ENCODE measurements at places on chromosomes 6 and 20.

GRCh38 chr20:40452758-40453157 lies 236.3 kb downstream of the MAFB start:
- DNase-seq = no peak

GRCh38 chr6:18022398-18023231 lies 35.2 kb upstream of the KIF13A start:
- DNase-seq = peak; percentile 92

- no peak for DNase-seq
These were observed 30.7 kb downstream of the TRAM2 start for GRCh38 chr6:52546192-52546591.

GRCh38 chr6:42451333-42452170 lies at the start of gene TRERF1:
TRERF1 (minus strand) TSS chr6:42451926; CDS start chr6:42269590, 182,336 bp downstream.
- peak; percentile 68 for DNase-seq

DNA sequence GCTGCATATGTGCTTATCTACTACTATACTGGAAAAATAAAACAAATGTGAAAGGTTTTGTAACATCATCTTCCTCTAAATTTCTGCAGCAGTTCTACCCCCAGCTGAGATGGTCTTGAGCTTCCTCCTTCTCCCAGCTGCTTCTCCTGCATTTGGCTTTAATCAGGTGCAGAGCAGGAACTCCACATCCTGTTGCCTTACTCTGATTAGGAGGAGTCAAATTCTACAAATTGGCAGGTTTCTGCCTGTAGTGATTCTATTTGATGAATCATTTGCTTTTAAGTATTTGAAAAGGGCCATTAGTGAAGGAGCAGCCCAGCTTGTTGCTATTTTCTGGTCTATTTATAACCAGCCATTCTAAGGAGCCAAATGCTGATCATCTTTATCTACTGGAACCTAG lies 224.5 kb downstream of the GMDS start:
- no peak for DNase-seq

- peak; percentile 55 for DNase-seq
These were observed 21.5 kb downstream of the LAMA4 start for GRCh38 chr6:112232845-112233256.

DNA sequence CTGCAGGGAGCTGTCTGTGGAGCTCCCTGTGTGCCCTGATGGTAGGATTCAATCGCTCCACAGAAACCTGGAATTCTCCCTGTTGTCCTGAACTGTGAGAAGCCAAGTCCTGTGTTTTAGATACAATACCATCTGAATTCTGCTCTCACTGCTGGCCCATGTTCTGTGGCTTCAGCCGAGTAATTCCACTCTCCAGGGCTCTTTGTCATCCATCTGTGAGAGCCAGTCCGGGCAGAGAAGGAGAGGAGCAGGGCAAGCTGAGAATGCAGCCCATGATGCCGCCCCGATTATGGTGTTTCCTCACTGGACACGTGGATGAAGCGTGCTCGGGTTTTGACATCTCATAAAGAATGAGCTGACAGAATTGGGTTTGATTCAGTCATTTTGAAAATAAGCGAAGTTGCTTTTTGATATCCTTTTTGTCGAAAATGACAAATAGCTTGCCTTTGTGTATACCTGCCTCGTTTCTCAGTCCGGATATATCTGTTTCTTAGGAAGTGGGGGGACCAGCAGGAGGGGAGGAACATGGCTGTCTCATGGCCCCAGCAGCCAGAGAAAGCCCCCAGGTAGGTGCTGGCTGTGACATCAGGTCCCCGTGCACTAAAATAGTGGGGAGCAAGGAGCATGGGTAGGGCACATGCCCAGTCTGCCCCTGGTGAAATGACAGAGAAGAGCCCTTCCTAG lies 8.2 kb upstream of the CD93 start:
- DNase-seq = no peak

- peak; percentile 69 for DNase-seq
These were observed 16.1 kb downstream of the BPIFB1 start for GRCh38 chr20:33299111-33299603.

DNA sequence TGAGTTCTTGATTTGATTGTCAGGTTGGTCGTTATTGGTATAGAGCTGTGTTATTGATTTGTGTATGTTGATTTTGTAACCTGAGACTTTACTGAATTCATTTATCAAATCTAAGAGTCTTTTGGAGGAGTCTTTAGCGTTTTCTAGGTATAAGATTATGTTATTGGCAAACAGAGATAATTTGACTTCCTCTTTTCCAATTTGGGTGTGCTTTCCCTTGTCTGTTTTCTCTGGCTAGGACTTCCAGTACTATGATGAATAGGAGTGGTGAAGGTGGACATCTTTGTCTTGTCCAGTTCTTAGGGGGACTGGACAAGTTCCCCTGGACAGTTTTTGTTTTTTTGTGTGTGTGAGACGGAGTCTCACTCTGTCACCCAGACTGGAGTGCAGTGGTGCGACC lies 17.4 kb downstream of the HLA-DOA start:
- no peak for DNase-seq

- no peak for DNase-seq
These were observed 128.9 kb downstream of the ZMYND8 start for GRCh38 chr20:47227576-47227975.

DNA sequence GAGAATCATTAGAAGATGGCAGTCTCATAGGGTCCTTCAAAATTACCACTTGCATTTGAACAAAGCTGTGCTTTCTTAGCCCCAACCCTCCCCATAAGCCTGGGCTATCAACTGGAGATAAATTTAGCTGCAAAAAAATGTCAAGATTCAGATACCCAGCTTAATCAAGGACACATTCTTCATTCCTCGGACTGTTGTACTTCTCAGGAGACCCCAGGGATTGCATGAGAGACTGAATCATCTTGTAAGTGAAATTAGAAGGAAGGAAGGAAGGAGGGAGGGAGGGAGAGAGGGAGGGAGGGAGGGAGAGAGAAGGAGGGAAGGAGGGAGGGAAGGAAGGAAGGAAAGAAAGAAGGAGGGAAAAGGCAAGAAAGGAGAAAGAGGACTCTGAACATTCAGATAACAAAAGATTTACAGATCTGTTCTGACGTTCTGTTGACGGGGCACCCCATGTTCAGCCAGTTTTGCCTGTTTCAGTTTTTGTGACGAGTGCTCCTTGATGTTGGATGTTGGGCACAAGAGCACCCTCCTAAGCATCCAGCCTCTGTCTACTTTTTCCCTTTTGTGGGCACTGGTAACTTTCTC lies 498.7 kb downstream of the PREX1 start:
- no peak for DNase-seq

DNA sequence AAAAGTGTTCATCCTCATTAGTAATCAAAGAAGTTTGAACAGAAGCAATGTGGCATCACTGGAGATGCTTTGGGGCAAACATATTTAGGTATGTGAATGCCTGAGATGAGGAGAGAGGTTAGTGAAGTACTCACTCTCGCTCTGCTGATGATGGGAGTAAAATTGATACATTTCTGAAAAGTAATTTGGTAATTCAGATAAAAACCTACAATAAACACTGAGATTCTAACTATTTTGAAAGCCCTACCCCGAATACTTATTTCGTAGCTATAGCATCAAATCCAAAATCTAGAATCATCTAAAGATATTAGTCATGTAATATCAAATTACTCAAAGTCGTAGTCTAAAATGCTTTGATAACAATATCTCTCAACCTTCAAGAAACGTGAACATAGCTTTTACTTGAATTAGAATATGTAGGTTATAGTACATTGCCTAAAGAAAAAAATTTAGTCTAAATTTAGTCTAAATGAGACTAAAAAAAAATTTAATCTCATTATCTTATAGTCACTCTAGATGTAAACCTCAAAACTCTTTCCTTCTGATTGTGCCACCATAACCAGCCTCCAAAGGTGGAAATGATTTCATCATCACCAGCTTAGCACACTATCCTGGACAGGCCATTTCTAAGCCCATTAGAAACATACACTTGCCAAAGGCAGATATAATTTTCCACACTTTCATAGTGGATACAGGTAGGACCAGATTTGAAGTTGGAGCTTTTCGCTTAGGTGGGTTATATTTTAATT lies 232.5 kb upstream of the TAB2 start:
- no peak for DNase-seq

DNA sequence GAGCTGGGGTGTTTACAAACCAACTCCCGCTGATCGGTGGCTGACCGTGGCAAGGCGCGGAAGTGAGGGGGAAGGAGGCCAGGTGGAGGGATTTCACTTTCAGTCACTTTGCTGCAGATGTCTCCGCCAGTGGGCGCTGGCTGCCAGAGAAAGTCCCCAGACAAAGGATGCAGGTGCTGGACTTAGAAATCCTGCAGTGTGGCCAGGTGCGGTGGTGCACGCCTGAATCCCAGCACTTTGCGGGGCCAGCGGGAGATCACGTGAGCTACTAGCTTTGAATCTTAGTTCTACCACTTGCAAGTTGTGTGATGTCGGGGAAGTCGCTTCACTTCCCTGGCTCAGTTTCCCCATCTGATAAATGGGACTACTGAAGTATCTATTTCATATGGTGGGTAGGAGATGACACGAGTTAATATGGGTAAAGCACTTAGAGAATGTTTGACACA lies 180.4 kb downstream of the ZNF217 start:
- no peak for DNase-seq

GRCh38 chr20:7710440-7710839 lies 229.8 kb downstream of the HAO1 start:
- no peak for DNase-seq

DNA sequence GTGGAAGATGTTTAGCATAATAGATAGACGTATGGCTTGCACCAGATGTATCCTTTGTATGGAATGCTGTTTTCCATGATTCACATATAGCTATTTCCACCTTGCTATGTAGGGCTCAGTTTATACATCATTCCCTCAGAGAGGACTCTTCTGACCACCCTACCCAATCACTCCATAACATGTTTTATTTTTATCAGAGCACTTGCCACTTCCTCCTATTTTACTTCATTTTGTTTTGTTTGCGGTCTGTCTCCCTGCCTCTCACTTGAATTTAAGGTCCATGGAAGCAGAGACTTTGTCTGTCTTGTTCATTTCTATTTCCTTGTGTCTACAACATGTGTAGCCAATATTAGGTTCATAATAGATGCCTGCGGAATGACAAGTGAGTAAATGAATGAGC lies 266.9 kb upstream of the CITED2 start:
- no peak for DNase-seq

DNA sequence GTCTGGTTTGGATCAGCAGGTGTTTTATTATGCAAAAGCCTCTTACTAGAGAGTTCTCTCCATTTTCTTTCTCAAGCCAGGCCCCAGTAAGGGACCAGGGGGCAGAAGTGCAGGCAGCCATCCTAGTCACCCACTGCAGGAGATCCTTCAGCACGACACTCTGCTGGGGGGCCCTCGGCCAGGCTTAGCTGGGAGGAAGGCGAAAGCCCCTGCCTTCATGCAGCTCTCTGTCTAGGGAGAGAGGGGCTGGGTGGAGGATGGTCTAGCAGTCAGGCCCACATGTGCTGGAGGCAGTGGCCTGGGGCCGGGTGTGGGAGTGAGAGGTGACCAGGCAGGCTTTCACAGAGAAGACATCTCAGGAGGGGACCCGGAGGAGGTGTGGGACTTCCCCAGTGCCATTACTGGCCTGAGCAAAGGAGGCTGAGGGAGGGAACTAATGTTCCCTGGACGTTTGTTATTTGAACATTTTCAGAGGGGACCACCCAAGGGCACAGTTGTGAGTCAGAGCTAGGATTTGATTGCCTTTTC lies 33.5 kb upstream of the VSTM2L start:
- DNase-seq = peak; percentile 88

DNA sequence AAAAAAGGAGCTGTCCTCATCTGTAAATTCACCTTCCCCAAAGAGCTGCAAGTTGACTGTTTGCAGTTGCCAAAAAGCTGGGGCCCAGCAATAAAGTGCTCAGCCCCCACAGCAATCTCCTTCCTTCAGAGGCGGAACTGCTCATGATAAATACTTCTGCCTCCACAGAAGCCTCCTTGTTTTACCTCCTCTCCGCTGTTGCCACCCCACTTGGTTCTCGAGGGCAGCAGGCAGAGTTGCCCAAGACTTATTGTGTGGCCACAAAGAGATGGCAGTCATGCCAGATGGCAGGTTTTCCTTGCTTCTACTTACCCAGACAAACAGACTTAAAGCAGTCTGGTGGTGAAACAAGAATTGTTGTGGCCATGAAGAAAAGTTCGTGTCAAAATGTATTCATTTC lies 66.3 kb downstream of the SLX4IP start:
- DNase-seq = no peak

GRCh38 chr6:141244366-141244765 lies 888.4 kb upstream of the GJE1 start:
- no peak for DNase-seq

DNA sequence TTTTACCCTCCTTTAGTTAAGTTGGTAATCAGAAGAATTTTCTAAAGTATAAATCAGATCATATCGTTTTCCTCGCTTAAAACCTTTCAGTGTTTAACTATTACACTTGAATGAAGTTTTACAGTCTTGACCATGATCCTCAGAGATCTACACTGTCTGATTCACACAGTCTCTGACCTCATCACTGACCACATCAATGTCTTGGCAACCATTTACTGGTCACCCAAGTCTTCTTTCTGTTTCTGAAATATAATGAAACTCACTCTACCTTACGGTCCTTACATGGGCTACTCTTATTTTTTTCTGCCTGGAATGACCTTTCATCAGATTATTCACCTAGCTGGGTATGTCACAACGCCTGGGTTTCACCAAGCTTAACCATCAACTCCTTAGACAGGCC lies 71.4 kb downstream of the ADGB start:
- no peak for DNase-seq

DNA sequence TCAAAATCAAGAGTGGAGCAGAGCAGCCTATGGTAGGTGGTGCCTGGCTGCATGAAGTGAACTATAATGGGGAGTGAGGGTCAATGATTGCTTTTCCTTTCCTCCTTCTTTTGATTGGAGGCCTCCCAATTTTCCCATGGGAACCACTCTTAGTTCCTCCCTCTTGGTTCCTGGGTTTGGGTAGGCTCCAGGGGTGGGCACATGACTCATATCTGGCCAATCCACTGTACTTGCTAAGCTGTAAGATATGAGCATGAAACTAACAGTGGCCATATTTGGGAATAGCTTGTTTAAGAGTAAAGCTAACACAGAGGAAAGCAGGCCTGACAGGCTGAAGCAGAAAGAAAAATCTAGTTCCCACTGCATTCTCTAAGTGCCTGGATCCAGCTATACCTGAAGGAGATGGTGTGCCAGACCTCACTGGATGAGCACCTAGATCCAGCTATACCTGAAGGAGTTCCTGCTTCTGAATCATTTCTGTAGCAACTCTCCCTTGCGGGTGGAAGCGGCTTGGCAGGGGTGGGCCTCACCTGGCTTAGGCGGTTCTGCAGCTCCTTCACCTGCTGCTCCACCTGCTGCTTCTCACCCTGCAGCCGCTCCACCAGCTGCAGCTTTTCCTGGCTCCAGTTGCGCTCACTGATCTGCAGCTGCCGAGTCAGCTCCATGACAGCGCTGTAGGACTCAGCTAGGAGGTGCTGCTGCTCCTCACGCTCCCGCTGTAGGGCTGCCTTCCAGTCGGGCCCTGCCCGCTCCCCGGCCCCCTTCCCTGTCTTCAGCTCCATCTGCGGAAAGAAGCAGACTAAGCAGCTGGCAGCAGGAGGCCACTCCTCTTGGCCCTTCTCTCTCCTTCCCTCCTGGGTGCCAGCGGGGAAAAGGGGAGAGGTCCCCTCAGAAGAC lies 29.0 kb upstream of the DSN1 start:
- no peak for DNase-seq

- no peak for DNase-seq
These were observed 40.4 kb upstream of the ZMYND8 start for GRCh38 chr20:47396762-47397476.

Measured in SJSA1 (cell line).